KG1 (cell line): ENCODE measurements at places on chromosomes 2 and 18.

DNA sequence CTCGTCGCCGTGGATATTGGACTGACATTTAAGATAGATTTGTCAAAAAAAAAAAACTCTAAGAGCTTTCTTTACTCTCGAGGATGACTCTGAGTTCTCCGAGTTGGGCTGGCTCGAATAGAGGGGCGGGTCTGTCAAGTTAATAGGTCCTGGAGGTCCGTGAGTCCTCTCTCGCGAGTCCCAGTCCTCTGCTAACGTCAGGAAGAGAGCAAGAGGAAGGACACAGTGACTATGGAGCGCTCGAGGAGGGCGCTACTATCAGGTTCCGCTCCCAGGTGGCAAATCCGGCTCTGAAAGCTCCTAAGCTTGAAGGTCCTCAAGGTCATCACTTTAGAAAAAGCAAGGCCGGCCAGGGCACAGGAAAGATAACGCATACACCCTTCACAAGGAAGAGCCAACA lies 404 bp upstream of the AKAIN1 start:
- DNase-seq, result no peak

- DNase-seq, result no peak
Measured at GRCh38 chr2:7023542-7023941, 106.3 kb downstream of the RNF144A start.

DNA sequence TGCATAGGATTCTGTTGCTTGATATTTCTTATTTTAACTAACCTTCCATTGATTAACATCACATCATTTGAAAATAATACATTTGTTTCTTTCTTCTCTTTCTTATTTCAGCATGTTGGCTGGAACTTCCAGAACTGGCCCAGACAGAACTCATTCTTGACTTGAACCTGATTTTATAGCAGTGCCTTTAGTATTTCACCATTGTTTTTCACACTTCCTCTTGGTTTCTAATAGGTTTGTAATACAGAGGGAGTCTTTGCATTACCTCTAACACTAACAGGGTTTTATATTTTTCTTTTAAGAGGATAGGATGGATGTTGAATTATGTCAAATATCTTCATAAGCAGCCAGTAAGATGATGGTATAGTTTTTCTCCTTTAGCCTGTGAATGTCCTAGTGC lies 39.2 kb downstream of the SEMA4F start:
- no peak for DNase-seq

GRCh38 chr2:172790404-172790803 lies 54.8 kb downstream of the RAPGEF4 start:
- DNase-seq, result no peak

DNA sequence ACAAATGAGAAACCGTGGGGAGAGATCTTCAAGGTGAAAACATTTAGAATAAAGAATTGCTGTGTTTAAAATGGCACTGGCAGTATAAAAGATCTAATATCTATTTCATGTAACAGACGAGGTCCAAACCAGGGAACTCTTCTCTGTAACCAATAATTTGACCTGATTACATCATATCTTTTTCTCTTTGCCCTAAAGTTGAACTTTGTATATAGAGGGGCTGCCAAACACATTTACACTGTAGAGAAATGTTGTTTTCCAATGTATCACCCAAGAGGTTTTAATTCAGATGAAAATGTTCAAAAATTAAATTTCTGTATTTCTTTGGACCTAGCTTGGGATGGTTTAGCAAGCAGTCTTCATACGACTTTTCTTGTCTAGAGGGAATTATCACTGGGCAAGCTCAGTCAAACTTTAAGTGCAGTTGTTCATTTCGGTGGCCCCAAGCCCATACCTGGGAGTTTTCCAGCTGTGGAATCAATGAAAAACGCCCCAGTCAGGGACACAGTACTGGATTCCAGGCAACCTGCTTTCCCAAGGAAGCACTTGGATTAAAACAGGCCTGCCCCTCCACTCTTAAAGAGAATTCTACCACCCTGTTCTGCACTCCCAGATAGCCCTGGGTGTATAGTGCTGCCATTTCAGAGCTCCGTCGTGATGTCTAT lies 208.5 kb upstream of the FN1 start:
- no peak for DNase-seq

- no peak for DNase-seq
Measured at GRCh38 chr2:123644053-123644452, 381.0 kb upstream of the CNTNAP5 start.

DNA sequence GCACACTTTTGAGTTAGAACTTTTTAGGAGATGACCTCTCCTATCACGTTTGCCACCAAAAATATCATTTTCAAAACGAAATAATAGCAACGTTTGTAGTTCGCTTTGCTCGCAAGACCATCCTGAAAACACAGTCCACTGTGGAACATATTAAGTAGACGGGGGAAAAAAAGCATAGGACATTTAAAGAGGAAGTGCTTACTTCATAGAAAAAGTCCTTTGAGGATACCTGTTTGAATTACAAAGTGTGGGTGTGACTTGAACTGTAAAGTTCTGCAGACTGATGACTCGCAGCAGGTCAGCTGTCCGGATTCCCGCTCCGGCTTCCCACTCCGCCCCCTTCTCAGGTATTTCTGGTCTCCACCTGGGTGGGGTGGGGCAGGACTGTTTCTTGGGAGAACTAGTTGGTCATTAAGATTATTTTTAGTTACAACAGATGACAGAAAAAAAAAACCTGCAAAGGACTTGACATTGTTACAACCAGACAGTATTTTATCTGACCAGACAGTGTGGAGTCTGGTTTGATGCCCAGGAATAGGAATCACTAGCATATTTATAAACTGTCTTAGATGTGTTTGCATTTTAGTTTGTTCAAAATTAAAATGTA lies 13.3 kb downstream of the CNOT11 start:
- DNase-seq, result no peak

DNA sequence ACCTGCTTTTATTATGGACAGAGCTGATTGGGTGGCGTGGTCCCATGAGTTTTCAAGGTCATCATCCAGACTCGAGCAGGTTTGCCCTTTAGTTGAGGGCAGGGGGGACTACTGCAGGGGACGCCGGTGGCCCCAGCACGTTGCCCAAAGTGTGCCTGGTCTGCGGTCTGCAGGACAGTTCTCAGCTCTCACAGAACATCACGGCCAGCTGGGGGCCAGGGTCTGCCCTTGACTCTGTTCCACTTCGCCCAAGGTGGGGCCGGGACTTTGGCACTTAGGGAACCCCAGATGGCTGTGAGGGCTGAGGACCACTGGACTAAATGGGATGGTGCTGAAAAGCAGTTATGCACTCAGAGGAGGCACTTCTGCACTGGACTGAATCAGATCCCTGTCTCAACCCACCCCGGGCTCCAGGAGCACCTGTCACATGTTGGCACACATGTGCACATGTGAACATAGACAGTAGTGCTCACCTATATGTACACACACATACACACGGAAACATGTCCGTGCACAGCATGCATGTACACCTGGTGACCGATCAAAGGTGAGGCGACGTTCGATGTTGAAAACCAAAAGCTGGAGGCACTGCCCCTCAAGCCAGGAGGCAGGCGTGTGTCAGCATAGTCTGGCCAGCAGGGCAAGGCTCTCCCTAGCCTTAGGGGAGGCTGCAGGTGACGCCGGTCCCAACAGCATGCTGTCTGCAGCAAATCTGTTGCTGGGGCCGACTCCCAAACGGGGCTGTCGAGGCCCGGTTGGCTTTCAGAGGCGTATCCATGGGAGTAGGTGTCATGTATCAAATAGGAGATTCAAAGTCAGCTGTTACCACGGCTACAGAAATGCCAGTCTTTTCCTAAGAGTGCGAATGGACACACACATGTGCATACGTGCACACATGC lies 10.2 kb downstream of the ANO7 start:
- DNase-seq, result no peak

- DNase-seq, result no peak
Measured at GRCh38 chr2:122528958-122529705, 773.7 kb downstream of the TSN start.

GRCh38 chr2:29233428-29233827 lies 118.2 kb downstream of the CLIP4 start:
- DNase-seq, result no peak

DNA sequence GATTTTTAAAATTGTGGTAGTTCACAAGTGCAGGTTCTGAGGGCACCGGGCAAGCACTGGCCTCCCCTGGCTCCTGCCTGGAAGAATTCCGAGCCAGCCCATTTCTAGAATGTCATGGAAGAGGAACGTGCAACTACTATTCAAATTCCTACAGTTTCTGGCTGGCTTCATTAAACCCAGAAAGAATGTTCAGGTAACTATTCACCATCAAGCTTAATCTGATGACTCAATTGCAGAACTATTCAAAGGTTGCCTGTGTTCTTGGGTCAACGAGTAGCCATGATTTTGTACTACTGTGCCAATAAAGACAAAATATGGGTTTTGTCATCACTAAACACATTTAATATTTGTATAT lies 14.3 kb upstream of the MFF start:
- no peak for DNase-seq

DNA sequence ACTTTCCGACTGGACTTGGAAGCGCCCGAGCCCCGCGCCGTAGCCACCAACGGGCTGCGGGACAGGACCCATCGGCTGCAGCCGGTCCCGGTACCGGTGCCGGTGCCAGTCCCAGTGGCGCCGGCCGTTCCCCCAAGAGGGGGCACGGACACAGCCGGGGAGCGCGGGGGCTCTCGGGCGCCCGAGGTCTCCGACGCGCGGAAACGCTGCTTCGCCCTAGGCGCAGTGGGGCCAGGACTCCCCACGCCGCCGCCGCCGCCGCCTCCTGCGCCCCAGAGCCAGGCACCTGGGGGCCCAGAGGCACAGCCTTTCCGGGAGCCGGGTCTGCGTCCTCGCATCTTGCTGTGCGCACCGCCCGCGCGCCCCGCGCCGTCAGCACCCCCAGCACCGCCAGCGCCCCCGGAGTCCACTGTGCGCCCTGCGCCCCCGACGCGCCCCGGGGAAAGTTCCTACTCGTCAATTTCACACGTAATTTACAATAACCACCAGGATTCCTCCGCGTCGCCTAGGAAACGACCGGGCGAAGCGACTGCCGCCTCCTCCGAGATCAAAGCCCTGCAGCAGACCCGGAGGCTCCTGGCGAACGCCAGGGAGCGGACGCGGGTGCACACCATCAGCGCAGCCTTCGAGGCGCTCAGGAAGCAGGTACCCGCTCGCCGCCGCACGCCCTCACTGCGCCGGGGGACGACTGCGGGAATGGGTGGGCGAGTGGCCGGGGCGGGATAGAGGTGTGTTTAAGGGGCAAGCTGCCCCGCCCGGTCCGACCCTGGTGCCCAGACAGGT lies 713 bp downstream of the ATOH8 start:
- no peak for DNase-seq

DNA sequence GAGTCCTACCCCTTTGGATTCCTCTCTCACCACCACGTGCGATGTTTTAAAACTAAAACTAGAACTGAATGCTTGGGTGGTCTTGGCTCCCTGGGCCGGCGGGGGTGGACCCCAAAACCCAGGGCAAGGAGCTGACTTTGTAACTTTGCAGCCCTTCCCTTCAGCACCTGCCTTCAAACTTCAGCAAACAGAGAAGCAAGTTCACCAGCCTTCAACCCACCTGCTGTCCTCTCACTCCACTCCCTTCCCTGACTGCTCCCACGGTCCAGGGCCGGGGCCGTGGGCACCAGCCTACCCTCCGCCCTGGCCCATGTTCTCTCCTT lies 54.5 kb downstream of the COL6A3 start:
- DNase-seq, result no peak

DNA sequence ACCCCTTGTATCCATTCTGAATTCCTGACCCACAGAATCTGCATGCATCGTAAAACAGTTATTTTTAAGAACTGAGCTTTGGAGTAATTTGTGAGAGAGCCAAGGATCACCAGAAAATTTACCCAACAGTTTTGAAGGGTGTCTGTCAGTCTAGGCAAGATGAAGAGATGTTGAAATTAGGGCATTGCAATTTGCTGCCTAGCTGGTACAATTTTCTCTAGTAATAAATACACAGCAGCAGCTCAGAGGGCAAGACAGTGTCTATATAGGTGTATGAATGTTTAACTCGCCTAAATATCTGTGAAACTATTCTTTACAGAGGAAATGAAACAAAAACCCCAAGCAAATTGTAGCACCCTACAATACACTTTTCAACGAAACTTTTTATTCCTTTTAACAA lies 377.8 kb upstream of the POU3F3 start:
- no peak for DNase-seq

DNA sequence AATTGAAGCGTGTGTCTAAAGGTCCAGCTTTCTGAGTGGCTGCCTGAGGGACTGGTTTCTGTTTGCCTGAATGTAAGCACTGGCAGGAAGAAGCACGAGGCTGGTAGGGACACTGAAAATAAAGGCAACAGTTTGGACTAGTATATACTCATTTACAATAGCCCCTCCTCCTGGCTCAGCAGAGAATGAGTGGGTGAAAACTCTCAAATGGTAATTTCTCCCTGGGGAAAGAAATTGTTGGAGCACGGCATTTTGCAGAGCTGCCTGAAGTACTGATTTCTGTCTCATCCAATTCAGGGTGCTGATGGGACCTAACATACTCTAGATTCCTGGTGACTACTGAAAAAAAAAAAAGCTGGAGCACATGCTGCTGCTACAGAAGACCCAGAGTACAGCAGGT lies 17.3 kb upstream of the SPP2 start:
- DNase-seq, result no peak

GRCh38 chr2:189474526-189474925 lies 33.3 kb downstream of the WDR75 start:
- DNase-seq, result no peak

- no peak for DNase-seq
Measured at GRCh38 chr2:136131484-136131960, 13.6 kb upstream of the CXCR4 start.

DNA sequence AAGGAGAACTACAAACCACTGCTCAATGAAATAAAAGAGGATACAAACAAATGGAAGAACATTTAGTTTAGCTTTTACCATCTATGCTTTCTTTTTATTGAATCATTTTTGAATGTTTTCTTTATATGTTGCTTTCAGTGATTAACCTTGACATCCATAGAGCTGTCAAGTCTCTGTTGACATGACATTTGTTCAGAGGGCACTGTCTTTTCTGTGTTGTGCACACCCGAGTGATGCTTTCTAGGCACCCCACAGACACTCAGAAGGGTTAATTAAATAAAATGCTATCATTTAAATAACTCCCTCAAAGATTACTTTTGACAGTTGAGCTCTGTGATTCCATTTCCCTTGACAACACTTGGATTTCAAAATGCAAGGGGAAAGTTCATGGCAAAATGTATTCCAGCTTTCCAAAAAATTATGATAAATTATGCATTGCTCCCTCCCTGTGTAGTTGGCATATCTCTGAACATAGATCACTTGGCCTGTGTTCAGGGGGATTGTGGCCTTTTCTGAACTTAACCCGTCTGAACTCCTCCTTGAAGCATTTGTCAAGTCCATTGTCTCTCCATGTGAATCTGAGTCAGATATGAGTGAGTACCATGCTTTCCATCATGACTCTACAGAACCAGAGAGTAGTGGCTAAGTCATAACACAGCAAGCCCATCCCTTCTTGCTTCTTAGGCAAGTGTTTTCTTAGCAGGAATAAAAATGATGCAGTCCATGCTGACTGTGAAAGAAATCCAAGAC lies 372.6 kb downstream of the RPRM start:
- no peak for DNase-seq
